ENCODE measurements at places on chromosomes 11 and 22.

- no peak for DNase-seq
Observed at GRCh38 chr11:134045799-134046635, 22.9 kb upstream of the JAM3 start.

GRCh38 chr11:44952082-44952481, 1.4 kb upstream of the TP53I11 start:
- no peak for DNase-seq

- DNase-seq, result no peak
Observed at GRCh38 chr11:17907046-17907445, 105.8 kb downstream of the SERGEF start.

DNA sequence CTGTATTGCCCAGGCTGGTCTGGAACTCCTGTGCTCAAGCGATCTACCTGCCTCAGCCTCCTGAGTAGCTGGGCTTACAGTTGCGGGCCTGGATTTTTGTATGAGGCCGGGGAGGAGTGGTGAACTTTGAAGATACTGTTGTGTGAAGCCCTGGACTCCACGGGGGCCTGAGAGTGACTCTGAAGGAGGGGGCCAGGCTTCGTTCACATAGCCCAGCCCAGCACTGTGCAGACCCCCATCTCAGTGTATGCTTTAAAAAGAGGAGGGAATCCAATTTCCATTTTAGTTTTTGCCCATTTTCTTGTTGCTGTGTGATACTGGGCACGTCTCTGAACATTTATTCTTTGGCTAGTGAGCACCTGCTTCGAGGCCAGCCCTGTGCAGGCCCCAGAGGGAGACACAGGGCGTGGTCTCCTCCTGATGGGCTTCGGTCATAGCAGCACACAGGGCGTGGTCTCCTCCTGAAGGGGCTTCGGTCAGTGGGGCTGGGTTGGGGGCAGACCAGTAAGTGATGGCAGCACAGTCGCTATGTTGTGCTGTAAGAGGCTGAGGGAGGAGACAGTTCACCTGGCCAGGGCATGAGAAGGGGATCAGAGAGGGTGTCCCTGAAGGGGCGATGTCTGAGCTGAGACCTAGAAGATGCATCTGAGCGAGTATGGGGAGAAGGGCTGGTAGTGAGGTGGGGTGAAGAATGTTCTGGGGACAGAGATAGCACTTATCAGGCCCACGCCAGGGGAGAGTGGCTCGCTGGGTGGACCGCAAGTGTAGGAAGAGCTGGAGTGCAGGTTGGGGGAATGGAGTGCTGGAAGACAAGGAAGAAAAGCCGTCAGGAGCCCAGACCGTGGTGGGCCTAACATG, 14.0 kb downstream of the SAMM50 start:
- no peak for DNase-seq

DNA sequence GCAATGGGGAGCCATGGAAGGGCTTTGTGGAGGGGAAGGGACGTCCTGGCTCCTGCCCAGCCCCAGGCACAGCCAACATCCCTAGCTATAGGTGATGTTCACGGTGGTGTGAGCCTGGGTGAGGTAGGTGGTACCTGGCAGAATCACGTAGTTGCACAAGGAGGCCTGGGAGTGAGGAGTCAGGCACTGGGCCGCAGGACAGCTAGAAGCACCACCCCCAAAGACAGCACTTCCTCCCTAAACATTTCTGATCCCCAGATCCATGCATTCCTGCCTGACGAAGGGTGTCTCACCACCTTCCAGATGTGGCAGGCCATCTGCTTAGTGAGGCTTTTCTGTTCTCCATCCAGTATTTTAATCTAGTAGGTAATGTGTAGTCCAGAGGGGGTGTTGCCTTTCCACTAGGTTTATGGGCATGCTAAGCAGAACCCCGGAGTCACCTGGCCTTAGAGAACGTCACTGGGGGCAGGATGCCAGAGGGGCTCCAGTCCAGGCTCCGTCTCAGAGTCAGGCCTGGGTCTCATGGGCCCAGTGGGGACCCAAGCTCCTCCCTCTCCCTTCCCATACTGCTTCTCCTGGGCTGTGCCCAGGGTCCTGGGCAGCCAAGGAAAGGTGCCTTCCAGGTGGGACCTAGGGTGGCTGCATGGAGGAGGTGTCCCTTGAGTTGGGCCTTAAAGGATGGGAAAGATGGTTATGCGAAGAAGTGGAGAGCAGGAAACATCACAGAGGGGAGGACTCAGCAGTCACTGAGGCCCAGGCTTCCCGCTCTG, 56.2 kb downstream of the OTOG start:
- no peak for DNase-seq

GRCh38 chr11:60809249-60809648, 24.1 kb downstream of the MS4A10 start:
- DNase-seq, result no peak
